ENCODE measurements at places on chromosomes 5 and 9.

DNA sequence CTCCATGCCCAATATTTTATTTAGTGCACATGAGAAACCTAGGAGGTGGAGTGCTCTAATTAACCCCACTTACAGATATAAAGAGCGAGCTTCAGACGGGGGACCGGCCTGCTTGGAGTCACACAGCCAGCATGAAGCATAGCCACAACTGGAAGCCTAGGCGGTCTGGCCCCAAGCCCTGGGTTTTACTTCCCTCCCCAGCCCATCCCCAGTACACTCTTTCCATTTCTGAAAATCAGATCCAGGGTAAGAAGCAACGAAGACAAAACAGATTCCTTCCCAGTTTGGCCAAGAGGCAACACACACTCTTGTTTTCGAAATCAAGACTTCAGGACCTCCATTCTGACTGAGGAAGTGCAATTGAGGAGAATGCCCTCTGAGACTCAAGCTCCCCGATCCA lies 27.1 kb downstream of the KCNMB1 start:
- no peak for DNase-seq

GRCh38 chr5:149464796-149465489 lies 85.9 kb upstream of the IL17B start:
- DNase-seq, result no peak

DNA sequence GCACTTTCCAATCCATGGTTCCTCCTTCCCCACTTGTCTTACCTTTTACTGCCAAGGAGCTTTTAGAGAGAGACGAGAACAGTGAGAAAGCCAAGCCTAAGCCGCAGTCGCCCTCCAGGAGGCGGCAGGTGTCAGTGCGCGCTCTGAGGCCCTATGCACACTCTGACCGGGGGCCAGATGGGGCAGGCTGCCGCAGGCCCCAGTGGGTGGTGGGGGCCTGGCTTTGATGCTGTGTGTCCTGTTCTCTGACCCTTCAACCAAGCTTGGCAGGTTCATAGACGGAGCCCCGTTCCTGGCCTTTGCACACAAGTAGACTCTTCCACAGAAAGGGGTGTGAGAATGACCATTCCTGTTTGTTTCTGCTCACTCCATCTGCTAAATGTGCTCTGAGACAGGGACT lies 77.3 kb downstream of the WNK2 start:
- DNase-seq, result no peak

GRCh38 chr5:104778-105296 lies 12.9 kb downstream of the PLEKHG4B start:
- DNase-seq, result no peak

DNA sequence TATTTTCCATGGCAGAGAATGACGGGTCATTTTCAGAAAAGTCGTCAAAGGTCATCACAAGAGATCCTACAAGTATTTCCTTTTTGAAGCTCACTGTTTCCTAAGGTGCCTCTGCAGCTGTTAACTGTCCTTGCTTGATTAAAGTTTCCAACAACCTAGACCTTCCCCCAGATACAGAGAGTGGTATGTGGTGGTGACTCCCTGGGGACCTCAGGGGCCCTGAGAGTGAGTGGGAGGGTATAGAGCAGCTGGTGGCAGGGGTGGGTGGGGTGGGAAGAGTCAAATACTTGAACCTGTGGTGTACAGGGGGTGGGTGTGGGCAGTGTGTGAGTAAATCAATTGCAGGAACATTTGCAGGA lies 1.6 kb upstream of the CD72 start:
- DNase-seq, result no peak

- no peak for DNase-seq
Measured at GRCh38 chr5:15233566-15233965, 266.4 kb upstream of the FBXL7 start.

DNA sequence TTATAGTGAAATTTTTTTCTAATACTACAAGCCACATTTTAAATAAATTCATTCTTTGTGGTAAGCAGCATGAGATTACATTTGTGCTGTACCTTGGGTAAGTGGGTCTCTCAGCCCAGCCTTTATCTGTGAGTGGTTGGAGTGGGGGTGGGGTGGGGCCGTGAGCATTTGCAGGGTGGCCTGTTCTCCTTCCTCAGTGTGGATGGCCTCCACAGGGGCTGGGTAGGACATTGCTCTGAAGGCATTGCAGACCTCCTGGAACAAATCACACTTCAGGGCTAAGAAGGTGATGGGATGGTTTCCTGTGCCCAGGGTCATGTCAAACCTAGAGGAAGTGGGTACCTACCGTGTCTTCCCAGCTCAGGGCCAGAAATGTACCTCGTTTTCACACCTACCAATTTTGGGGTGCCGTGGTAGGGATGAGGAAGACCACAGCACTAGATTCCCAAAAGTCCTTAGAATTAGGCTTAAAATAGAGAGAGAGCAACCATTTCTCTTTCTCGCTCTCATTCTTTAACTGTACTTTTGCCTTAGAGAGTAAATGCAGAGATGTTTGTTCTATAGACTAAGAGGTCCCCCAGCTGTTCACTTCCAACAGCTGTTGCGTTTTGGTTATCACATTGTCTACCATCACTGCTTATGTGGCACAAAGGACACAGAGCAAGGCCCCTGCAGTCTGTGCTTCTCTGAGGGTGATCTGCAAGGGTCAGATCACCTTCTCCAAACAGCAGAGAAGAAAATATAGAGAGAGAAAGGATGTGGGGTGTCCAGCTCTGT lies 83.4 kb upstream of the CTSL start:
- no peak for DNase-seq

- no peak for DNase-seq
Measured at GRCh38 chr5:159837860-159838259, 78.4 kb upstream of the ADRA1B start.

DNA sequence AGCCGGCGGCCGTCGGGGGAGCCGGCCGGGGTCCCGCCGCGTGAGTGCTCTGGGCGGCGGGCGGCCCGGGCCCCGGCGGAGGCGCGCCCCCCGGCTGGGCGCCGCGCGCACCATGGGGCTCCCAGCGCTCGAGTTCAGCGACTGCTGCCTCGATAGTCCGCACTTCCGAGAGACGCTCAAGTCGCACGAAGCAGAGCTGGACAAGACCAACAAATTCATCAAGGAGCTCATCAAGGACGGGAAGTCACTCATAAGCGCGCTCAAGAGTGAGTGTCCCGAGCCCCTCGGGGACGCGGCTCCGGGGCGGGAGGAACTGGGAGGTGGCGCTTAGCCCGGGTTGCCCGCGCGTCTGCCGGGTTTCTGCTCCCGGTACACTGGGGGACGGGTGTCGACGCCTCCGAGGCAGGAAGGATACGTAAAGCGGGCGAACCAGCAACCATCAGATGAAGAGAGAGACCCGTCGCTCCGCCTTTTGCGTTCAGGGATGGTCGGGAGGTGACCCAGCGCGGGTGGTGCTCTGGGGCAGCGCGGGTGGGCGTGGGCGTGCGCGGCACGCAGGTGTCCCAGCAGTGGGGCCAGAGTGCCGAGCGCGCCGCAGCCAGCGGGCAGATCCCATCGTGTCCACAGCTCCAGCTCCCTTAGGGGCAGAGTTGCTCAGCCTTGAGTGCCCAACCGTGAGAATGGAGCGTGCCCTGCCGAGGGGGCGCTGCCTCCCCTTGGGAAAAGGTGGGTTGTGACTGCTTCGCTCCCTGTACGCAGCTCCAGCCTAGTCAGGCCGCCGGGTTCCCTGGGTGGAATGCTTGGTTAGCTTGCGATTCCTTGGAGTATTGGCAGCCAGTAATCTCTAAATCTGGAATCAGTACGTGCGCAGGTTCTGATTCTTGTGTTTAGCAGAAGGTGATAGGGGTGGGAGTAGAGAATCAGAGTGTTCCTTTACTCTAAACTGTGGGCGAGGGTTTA lies 753 bp downstream of the ARHGAP26 start:
- no peak for DNase-seq

DNA sequence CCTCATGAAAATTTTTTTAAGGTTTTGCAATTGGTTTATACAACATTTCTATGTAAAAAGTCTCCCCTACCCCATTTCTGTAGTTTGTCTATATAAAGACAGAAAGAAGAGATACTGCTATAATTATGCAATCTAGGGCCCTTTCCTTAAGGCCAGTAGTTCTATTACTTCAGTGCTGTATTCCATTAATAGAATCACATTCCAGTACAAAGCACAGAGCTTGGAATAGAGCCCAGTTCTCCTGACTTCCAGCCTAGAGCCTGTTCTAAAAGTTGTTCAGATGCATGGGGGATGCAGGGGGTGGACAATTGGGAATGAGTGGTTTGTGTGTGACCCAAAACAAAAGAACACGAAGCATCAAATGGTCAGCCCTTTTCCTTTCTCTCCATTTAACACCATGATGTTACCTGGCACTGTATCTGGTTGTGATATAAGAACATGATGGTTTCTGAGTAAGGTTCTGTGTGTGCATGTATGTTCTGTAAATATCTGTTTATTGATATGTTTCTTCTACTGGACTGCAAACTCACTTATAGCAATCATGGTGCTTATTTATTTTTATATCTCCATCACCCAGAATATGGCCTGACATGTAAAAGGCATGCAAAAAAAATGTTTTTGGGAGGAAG lies 8.2 kb upstream of the GRAMD2B start:
- DNase-seq, result peak; percentile 54

DNA sequence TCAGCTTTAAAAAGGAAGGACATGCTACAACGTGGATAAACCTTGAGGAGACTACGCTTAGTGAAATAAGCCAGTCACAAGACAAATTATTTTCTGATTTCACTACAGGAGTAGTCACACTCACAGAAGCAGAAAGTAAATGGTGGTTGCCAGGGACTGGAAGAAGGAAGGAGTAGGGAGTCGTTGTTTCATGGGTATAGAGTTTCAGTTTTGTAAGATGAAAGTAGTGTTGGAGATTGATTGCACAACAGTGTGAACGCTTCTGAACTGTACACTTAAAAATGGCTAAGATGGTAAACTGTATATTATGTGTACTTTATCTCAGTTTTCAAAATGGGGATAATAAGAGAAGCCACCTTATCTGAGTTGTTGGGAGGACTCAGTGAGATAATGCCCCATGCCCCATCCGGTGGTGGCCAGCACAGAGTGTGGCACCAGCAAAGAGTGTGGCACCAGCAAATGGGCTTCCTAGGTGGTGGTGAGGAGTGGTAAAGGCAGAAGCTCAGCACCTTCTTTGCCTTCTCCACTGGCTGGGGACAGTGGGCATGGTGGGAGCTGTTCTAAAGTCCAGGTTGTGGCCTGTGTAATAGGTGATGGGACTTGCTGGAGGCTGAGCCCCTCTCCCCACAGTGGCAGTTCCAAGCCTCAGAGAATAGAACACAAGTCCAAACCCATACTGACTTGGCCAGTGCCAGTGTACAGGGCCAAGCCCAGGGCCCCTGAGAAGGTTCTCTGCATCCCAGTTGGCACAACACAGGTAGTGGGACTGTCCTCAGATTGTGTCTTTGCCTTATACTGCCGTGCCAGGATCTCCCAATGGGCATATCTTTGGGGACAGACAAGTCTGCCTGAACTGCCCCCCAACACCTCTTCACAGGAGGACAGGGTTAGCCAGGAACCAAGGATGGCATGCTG lies 4.4 kb downstream of the SLC22A4 start:
- no peak for DNase-seq

GRCh38 chr9:113741886-113742854 lies 133.9 kb upstream of the ZNF618 start:
- no peak for DNase-seq

DNA sequence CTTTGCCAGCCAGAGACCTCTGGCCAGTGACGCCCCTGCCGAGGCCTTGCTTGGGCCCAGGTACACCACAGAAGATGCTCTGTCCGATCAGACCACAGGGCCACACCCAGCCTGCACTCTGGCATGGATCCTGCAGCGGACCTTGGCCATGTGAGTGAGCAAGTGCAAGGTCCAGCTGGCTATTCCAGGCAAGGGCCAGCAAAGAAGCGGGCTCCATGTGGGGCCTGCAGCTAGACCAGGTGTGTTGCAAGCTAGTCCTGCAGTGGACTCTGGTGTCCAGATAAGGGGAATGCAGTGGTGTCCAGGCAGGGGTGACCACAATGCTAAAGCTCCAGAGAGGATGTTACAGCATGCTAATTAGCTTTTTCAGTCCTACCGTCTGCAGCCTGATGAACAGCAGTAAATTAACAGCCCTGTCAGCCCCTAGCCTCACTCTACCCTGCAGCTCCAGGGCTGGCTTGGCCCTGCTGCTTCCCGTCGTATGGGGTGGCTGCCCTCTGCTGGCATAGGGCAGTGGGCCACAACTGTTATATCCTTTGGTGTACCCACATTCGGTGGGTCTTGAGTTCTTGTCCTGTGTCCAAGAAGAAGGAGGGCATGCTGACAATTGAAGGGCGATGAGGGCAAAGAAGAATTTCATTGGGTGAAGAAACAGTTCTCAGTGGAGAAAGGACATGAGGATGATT lies 284.5 kb upstream of the POU5F2 start:
- no peak for DNase-seq

- no peak for DNase-seq
Measured at GRCh38 chr5:148970876-148971275, 92.0 kb downstream of the SH3TC2 start.

- DNase-seq, result no peak
Measured at GRCh38 chr5:9761706-9762105, 131.6 kb upstream of the TAS2R1 start.

DNA sequence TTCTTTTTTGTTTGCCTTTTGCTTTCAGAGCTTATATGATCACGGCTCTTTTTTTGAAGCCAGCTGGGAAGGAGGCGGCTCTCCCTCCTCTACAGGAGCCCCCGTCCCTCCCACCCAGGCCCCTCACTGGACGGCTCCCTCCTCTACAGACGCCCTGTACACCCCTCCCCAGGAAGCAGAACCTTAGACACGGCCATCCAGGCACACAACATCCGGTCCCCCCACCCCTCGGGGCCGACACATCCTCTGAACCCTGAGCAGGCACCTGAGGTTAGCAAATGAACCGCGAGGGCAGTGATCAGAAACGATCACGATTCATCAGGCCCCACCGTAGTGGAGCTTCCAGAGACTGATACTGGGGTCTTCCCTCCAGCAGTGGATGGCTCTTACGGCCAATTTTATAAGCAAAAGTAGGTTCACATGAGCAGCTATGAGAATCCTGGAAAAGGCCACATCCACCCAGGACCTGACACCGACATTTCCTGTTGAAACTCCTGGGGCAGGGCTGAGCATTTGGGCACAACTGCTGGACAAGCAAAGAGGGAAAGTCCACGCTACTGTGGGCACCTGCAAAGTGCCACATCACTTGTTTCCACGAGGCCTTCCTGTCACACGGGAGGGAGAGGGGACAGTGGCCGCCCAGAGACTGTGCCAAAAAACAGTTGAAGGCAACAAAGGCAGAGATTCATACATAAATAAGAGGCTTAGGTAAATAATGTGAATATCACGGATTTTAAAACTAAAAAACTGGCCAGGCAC lies 78.9 kb downstream of the SEMA4D start:
- DNase-seq, result no peak

- no peak for DNase-seq
Measured at GRCh38 chr5:165502893-165503691, 1997.7 kb downstream of the MAT2B start.

DNA sequence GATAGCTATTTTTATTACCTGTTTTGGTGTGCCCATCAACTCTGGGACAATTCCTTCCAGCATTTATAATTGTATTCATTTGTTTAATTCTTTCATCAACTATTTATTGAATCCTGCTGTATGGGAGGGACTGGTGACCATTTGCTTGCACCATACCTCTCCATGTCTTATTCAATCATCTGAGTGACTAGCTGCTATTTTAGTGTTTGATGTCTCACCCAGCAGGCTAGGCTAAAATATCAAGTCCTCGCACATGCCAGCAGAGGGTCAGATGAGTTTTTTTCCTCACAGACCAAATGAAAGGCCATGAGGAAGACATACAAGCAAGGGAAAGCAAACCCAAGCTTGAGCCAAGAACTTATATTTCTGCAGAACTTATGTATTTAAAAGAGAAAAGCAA lies 63.9 kb downstream of the CETN3 start:
- no peak for DNase-seq

Data from GM04503 (cell line).